ENCODE measurements at places on chromosomes 16 and 17.

- DNase-seq, result no peak
Measured at GRCh38 chr17:74126179-74126900, 77.1 kb upstream of the RPL38 start.

- no peak for DNase-seq
Measured at GRCh38 chr17:17849147-17849820, 12.5 kb upstream of the SREBF1 start.

DNA sequence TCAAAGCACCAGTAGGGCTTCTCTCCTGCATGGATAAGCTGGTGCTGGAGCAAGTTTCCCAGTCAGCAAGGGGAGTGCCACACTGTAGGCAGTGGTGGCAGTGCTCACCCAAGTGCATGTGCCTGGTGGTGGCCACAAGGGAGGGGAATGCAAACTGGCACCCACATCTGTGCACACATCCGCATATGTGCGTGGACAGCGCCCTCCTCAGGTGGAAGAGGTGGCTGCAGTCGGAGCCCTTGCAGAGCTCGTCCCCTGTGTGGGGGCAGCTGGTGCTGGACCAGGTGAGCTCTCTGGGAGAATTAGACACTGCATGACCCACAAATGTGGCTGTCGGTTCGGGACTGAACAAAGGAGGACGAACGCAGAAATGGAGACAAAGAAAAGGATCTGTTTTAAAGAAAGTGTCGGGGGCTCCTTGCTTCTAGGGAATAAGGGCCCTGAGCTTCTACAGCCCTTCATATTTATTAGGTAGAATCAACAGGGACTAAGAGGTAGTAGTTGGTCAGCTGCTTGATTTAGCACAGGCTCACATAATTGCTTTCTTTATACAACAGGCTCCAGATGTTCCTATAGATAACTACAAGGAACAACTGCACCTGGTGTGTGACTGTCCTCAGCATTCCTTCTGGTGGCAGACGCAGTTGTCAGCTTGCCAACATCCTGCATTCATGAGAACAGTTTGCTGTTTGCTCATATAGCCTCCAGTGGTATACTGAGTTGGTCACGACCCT is 5.3 kb upstream of the ZNF689 start:
- DNase-seq, result peak; percentile 27

DNA sequence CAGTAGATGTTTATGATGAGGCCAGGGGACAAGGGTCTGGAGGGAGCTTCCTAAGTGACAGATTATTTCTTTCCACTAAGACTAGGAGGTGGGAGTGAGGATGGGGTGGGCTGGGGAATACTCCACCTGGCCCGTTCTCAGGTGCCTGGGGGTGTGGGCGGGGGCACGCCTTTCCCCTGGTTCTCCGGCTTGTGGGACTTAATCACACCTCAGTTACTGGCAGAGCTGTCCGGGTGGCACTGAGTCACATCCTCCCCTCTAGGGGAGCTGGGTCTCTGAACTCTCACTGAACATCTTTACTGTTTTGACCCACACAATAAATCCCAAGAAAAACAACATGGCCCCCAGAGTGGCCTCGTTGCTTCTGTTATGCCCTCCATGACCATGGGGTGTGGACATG is 332.8 kb downstream of the MAF start:
- no peak for DNase-seq

DNA sequence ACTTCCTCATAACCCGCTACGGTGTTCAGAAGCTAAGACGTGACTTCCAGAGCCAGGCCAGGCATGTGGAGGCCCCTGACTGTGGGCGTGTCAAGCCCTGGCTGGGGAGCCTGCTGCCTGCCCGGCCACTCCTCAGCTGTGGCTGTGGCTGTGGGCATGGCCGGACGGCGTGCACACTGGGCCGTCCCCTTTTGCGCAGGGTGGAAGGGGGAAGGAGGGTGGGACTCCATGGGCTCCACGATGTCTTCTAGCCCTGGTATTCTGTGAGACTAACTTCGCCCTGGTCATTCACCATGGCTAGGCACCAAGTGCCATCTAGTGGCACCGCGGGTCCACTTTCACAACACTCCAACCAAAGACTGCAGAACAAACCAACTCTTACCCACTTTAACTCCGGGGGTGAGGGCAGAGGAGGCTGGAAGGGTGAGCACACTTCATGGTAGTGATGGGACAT is 67.9 kb downstream of the N4BP1 start:
- DNase-seq, result peak; percentile 57

- no peak for DNase-seq
Measured at GRCh38 chr17:52995147-52995546, 827.6 kb upstream of the KIF2B start.

All from HT1080 (cell line).